Activated T-cell treated with anti-CD3 and anti-CD28 coated beads, Interleukin-2, amount 50 U/mL, for 72 hours (primary cell): ENCODE measurements at places on chromosomes 1 and 21. TPM values are rescaled to one million over a fixed set of nuclear protein-coding genes. Genes with fewer than 3 reads are reported as not detected.

COL16A1 gene
- 0.82 TPM for total RNA-seq

LAMTOR5 gene
- 101 TPM for total RNA-seq

TIE1 gene
- 0.65 TPM for total RNA-seq

SPRR2A gene
- total RNA-seq, result not detected

FAM167B gene
- 1.9 TPM for total RNA-seq

MYOC gene
- not detected for total RNA-seq

DNA sequence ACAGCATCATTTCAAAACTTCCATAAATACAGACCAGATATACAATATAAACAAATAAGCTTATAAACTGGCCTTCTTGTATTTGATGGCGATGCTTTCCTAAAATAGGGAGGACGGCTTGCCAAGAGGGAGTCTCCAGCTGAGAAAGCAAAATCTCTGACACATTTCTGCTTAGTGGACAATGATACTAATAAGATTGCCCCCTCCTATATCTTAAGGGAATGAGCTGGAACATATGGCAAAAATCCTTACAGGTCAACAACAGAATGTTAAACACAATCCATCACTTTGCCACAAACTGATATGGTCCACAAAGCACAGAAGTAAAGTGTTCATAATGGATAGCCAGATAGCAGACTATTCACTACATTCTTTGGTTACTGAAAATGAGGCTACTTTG is 7.1 kb upstream of the GADD45A start:
- no peak for DNase-seq
- peaks cover 24% of the 10 kb centered on the region for H3K4me1 ChIP-seq
- H3K27me3 ChIP-seq, result no peaks in the 10 kb centered on the region
- no peak overlapping the region for H3K4me3 ChIP-seq
- H3K36me3 ChIP-seq, result no peaks in the 10 kb centered on the region

GRCh38 chr1:245599371-245600174 is 444.8 kb downstream of the KIF26B start:
- H3K27ac ChIP-seq, result no peak overlapping the region
- H3K36me3 ChIP-seq, result no peaks in the 10 kb centered on the region
- no peak overlapping the region for H3K4me3 ChIP-seq
- H3K27me3 ChIP-seq, result peaks cover 13% of the 10 kb centered on the region
- DNase-seq, result no peak

DNA sequence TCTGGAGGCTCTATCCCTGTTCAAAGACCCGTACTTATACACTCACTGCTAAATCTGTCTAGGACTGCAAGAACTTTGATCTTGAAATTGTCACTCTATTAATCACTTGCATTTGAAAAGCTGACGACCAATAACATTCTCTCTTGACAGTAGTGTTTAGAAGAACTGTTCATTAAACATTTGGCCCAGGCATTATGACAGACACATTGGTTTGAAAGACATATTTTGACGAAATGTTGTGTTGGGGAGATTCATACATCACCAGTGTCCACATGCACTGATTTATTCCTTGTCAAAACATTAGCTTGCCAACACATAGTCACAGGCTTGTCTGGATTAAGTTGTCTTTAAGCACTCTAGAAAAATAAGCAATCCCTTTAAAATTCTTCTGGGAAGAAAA is 951.3 kb downstream of the ADGRL2 start:
- H3K4me3 ChIP-seq, result no peak overlapping the region
- no peak for DNase-seq
- no peak overlapping the region for H3K27ac ChIP-seq
- no peaks in the 10 kb centered on the region for H3K27me3 ChIP-seq

DNA sequence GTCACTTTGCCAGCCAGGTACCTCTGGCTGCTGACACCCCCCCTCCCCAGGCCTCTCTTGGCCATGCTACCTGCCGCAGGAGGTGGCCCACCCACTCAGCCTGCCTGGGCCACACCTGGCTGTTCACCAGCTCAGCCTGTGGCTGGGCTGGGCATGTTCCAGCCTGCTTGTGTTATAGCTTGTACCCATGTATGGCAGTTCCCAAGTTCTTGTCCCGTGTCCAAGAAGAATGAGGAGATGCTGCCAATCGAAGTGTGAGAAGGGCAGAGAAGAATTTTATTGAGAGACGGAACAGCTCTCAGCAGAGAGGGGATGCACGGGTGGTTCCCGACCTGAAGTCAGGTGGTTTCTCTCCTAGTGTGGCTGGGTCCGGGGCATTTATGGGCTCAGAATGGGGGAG is 3.9 kb upstream of the MMEL1 start:
- H3K27me3 ChIP-seq, result peaks cover 13% of the 10 kb centered on the region
- H3K4me1 ChIP-seq, result no peaks in the 10 kb centered on the region
- no peak overlapping the region for H3K27ac ChIP-seq
- no peak for DNase-seq
- H3K4me3 ChIP-seq, result no peak overlapping the region
- peaks cover 6% of the 10 kb centered on the region for H3K36me3 ChIP-seq

GRCh38 chr1:210696709-210697108 is 368.0 kb downstream of the HHAT start:
- H3K36me3 ChIP-seq, result no peaks in the 10 kb centered on the region
- no peak overlapping the region for H3K27ac ChIP-seq
- H3K27me3 ChIP-seq, result peaks cover 5% of the 10 kb centered on the region
- H3K4me1 ChIP-seq, result peaks cover 27% of the 10 kb centered on the region
- DNase-seq, result peak; percentile 10

DNA sequence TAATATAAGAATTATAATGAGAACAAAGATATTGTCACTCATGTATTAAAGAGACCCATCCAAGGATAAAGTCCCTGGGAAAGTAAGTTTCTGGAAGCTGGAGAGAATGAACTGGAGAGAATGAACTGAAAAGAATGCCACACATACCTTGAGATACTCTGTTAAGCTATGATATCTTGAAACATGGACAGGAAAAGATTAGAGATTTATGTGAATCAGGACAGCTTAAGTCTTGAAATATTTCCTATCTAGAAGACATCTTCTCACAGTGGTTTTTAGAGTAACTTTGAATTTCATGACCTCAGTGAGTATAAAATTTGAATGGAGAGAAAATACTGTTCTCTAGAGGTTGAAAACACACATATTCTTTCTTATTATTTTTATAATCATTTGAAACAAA is 201.3 kb upstream of the HMCN1 start:
- H3K36me3 ChIP-seq, result no peaks in the 10 kb centered on the region
- no peak for DNase-seq
- no peaks in the 10 kb centered on the region for H3K4me1 ChIP-seq

DNA sequence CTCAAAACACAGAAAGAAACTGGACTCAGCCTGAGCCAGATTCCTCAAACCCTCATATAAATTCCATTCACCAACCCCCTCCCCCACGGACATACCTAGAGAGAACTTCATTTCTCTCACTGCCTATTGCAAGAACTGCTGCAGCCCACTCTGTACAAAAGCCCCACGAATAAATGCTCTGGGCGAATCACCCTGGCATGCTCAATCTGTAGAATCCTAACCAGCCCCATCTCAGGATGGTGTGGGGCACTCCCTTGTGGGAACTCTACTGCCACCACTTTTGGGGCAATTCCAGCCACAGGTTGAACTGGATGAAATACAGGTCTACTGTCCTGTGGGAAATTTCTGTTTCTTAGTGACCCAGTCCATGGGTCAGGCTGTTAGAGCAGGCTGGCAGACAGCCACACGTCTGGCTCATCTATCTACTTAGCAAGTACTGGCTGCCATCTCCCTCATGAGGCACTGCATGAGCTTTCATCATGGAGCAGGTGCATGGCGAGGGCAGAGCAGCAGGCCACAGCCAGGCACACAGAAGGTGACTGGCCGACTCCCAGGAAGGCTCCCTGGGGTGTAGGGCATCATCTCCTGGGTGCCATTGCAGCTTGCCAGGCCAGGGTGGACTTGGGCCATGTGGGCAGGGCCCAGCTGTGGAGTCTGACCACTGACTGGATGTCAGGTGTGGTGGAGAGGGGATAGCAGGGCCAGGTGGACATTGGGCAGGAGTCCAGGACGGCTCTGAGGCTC is 1.6 kb upstream of the C1orf35 start:
- no peak for DNase-seq
- H3K27ac ChIP-seq, result peak overlapping the region; percentile 60
- peaks cover 2% of the 10 kb centered on the region for H3K36me3 ChIP-seq

DNA sequence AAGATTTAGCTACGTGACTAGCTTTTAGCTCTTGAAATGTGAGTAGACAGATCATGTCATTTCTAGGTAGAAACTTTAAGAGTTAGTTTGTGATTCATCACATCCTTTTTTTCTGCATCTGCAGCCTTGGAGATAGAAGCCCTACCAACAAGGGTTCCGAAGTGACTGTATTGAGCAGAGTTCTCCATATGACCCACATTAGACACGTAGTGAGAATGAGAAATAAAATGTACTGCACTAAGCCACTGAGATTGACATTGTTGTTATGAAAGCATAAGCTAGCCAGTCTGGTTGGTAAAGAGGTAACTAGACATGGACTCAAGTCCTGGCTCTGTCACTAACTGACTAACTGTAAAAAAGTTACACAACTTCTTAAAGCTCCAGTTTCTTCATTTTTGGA is 296.1 kb downstream of the PDE4B start:
- no peaks in the 10 kb centered on the region for H3K4me1 ChIP-seq
- peaks cover 14% of the 10 kb centered on the region for H3K27me3 ChIP-seq
- no peak overlapping the region for H3K4me3 ChIP-seq
- no peaks in the 10 kb centered on the region for H3K36me3 ChIP-seq
- no peak overlapping the region for H3K27ac ChIP-seq

- no peaks in the 10 kb centered on the region for H3K4me1 ChIP-seq
- no peaks in the 10 kb centered on the region for H3K27me3 ChIP-seq
- no peak overlapping the region for H3K4me3 ChIP-seq
- DNase-seq, result no peak
- no peaks in the 10 kb centered on the region for H3K36me3 ChIP-seq
Measured at GRCh38 chr1:13820055-13820454, 120.1 kb downstream of the PRDM2 start.

GRCh38 chr1:114077188-114077587 is 76.5 kb downstream of the SYT6 start:
- no peak overlapping the region for H3K27ac ChIP-seq
- peaks cover 8% of the 10 kb centered on the region for H3K4me1 ChIP-seq
- peaks cover 6% of the 10 kb centered on the region for H3K27me3 ChIP-seq
- no peak for DNase-seq
- peaks cover 2% of the 10 kb centered on the region for H3K36me3 ChIP-seq

DNA sequence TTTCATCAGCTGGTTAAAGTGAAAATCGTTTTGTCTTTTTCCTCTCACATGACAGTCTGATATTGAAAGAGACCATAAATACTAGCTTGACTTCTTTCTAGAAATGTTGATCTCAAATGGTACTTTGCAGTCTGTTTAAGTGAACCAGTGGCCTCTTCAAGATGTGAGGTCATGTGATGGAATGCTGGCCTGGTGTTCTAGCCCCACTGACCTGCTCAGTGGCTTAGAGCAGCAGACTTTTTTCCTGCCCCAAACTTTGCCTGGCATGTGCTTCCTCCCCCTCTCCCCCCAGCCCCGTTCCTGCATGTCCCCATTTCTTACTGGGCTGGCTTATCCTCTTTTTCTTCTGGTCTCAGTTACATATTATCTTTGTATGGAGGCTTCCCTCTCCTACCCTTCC is 34.3 kb downstream of the ZYG11A start:
- H3K27ac ChIP-seq, result no peak overlapping the region
- H3K4me1 ChIP-seq, result no peaks in the 10 kb centered on the region
- DNase-seq, result no peak
- no peak overlapping the region for H3K4me3 ChIP-seq
- no peaks in the 10 kb centered on the region for H3K36me3 ChIP-seq
- peaks cover 6% of the 10 kb centered on the region for H3K27me3 ChIP-seq

- peak overlapping the region; percentile 38 for H3K27ac ChIP-seq
- H3K27me3 ChIP-seq, result no peaks in the 10 kb centered on the region
- peaks cover 62% of the 10 kb centered on the region for H3K4me1 ChIP-seq
- no peaks in the 10 kb centered on the region for H3K36me3 ChIP-seq
- no peak for DNase-seq
- H3K4me3 ChIP-seq, result peak overlapping the region; percentile 67
Measured at GRCh38 chr1:89754518-89754917, 66.3 kb upstream of the LRRC8D start.

DNA sequence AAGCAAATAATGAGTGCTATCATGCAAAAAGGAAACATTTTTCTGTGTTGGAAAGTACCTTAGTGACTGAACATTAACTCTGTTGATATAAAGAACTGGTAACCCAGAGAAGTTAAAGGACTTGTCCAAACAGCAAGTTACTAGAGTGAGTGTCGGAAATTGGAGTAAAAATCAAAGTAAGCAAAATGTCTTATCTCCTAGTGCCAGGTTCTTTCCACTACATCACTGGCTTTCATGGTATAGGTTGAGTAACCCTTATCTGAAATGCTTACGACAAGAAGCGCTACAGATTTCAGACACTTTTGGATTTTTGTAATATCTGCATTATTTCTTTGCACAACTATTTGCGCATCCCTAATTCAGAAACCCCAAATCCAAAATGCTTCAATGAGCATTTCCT is 16.4 kb upstream of the RABIF start:
- no peak overlapping the region for H3K4me3 ChIP-seq
- H3K36me3 ChIP-seq, result peaks cover 2% of the 10 kb centered on the region
- DNase-seq, result no peak

DNA sequence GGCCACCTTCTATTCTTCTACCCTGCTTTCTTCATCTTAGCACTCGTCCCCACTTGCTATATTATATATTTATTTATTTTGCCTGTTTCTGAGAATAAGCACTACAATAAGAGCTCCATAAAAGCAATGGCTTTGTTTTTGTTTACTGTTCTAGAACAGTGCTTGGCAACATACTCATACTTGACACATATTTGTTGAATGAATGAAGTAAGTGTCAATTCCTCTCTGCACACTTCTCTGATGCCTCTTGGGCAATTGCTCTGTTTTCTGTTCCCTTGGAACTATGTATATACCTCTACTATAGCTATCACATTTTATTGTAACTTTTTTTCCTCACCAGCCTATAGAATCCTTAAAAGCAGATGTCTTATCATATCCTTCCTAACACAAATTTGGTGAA is 7.5 kb upstream of the SLC19A2 start:
- peaks cover 54% of the 10 kb centered on the region for H3K4me1 ChIP-seq
- H3K4me3 ChIP-seq, result no peak overlapping the region
- peaks cover 2% of the 10 kb centered on the region for H3K36me3 ChIP-seq
- no peak overlapping the region for H3K27ac ChIP-seq

GRCh38 chr1:195733826-195734225 is 874.4 kb downstream of the KCNT2 start:
- no peaks in the 10 kb centered on the region for H3K4me1 ChIP-seq
- H3K4me3 ChIP-seq, result no peak overlapping the region
- DNase-seq, result no peak
- H3K36me3 ChIP-seq, result no peaks in the 10 kb centered on the region
- no peak overlapping the region for H3K27ac ChIP-seq

GRCh38 chr1:232381394-232382100 is 248.4 kb downstream of the SIPA1L2 start:
- peaks cover 5% of the 10 kb centered on the region for H3K27me3 ChIP-seq
- DNase-seq, result no peak
- no peak overlapping the region for H3K27ac ChIP-seq
- H3K36me3 ChIP-seq, result no peaks in the 10 kb centered on the region
- peaks cover 7% of the 10 kb centered on the region for H3K4me1 ChIP-seq

GRCh38 chr1:241527146-241527545 is 5.0 kb upstream of the KMO start:
- peaks cover 14% of the 10 kb centered on the region for H3K4me1 ChIP-seq
- H3K4me3 ChIP-seq, result no peak overlapping the region
- no peak overlapping the region for H3K27ac ChIP-seq
- H3K27me3 ChIP-seq, result peaks cover 24% of the 10 kb centered on the region
- DNase-seq, result no peak
- H3K36me3 ChIP-seq, result no peaks in the 10 kb centered on the region

- no peaks in the 10 kb centered on the region for H3K27me3 ChIP-seq
- no peaks in the 10 kb centered on the region for H3K36me3 ChIP-seq
- no peak for DNase-seq
- no peak overlapping the region for H3K27ac ChIP-seq
- peaks cover 1% of the 10 kb centered on the region for H3K4me1 ChIP-seq
Measured at GRCh38 chr1:214303141-214303930, 22.4 kb downstream of the SMYD2 start.
